Activated naive CD4-positive, alpha-beta T cell (primary cell): ENCODE measurements at places on chromosomes 7 and 10.

DNA sequence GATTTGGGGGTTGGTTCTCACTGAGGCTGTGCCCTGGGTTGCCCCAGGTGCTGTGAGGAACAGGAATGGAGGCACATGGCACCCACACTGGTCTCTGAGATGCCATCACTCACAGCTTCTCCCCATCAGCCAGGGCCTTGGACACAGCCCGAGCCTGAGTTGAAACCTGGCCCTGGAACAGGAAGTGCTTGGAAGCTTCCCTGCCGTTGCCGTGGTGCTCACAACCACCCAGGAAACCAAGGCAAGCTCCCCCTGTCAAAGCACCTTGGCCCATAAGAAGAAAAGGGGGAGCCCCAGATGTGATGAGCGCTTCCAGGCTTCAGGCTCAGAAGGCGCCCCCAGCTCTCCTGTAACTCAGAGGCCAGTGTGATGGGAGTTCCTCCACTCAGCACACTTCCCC, at the start of gene BTBD16:
Gene BTBD16, plus strand, starts transcription at position 221 of the 400 bp plus-strand sequence. CDS start 3,786 bp downstream, outside the sequence.
- DNase-seq = no peak

GRCh38 chr10:98101366-98101765, 33.1 kb upstream of the R3HCC1L start:
- no peak for DNase-seq

DNA sequence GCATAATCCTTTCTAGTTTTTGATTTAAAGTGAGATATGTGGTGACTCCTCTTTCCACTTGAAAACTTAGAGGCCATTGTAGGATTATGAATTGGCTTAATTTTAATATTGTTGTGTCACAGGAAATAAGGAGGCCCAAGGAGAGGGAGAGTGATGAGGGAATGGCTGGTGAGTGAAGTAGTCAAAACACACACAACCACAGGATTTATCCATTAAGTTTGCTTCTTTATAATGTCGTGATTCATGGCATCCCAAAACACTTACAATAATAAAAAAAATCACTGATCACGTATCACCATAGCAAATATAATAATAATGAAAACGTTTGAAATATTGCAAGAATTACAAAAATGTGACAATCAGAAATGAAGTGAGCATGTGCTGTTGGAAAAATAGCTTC, 1215.5 kb upstream of the LRRTM3 start:
- no peak for DNase-seq

- DNase-seq = no peak
These were observed 39.8 kb upstream of the SRGN start for GRCh38 chr10:69048103-69048502.

- DNase-seq = no peak
These were observed 33.7 kb downstream of the CTTNBP2 start for GRCh38 chr7:117839507-117839906.

DNA sequence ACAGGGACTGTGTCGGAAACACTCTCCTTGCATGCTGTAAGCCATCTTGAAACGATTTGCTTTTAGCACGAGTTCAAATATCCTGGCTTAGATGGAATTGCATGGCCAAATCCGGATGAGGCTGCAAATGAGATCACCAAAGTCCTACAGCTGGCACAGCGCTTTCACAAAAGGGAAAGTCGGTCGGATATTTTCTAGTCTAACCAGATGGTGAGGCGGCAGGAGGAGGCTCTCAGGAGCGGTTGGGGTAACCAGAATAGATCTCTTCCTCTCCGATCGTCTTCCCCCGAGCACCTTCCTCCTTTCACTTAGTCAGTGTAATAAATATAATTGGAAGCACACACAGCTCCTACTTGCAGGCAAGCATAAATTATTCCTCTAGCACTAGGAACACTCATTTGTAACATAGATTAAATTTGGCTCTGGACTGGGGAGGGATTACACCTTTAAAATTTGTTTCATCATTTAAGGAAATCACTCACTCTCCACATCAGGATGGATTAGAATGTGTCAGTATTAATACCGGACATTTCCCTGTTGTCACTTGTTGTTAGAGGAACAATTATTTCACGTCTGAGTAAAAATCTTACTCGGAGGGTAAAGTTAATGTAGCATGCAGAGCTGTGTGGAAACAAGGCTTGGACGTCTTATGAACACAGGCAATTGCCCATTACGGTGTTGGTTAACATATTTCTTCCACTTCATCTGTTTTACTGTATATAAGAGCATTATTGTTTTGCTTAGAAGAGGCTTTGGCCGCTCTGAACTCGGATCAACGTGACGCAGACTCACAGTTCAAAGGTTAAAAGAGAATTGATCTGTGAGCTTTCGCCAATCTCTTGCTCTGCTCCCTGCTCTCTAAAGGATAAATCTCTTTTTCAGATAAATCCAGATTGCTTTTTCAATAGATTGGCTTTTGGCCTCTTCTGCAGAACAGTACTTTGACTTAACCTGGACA, 857.9 kb downstream of the TYW1 start:
- no peak for DNase-seq

GRCh38 chr7:102063690-102064180, 222.9 kb upstream of the SH2B2 start:
- DNase-seq = no peak

GRCh38 chr10:61463035-61463909, 10.1 kb upstream of the TMEM26 start:
- no peak for DNase-seq

- no peak for DNase-seq
These were observed 447.3 kb upstream of the GHITM start for GRCh38 chr10:83691791-83692596.

GRCh38 chr10:131897297-131897899, 3.4 kb upstream of the PPP2R2D start:
- DNase-seq = no peak

DNA sequence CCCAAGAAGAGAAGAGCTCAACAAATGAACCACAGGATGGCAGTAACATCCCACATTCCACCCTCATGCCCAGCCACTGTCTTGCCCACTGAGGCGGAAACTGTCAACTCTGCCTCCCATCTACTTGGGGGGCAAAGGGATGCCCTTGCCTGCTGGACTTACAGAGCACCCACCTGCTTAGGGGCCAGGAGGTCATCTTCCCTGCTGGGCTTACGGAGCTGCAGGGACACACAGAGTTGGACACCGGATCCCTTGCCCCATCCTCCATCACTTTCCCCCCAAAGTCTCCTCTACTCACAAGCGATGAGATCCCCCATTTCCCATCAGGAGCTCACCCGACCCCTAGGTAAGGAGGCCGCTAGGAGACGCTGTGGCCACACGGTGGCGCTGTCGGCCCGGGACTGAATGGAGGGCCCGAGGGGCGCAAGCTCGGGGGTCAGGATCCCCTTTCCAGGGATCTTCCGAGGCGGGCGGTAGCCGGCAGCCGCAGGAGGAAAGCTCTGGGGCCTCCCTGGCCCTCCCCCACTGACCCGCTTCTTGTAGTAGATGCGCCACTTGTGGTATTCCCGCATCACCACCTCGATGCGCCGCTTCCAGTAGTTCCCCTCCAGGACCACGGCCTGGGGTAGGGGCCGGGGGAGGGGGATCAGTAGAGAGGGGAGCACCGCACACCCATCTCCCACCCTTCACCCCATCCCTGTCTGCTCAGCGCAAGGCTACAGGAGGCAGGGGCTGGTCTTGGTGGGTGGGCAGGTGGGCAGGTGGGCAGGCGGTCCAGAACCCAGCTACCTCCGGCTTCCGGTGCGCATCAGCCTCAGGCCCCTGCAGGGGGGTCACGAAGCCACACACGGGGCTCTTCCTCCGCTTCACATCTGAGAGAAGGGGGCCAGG, 17.3 kb downstream of the MLXIPL start:
- peak; percentile 69 for DNase-seq

DNA sequence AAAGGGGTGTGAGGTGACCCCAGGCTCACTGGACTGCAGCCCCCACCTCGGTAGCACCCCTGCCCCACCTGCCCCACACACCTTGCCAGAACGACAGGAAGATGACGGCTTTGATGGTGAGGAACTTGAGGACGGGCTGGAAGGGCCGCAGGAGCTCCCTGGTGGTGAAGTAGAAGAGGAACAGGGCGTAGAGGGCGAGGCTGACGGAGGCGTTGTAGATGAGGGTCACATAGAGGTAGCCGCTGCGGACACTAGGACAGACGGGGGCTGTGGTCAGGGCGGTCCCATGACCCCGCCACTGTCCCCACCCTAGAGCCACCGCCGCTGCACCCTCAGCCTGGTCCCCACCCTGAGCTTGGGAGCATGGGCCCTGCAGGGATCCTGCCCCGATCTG, 7.6 kb downstream of the TMEM184A start:
- no peak for DNase-seq

DNA sequence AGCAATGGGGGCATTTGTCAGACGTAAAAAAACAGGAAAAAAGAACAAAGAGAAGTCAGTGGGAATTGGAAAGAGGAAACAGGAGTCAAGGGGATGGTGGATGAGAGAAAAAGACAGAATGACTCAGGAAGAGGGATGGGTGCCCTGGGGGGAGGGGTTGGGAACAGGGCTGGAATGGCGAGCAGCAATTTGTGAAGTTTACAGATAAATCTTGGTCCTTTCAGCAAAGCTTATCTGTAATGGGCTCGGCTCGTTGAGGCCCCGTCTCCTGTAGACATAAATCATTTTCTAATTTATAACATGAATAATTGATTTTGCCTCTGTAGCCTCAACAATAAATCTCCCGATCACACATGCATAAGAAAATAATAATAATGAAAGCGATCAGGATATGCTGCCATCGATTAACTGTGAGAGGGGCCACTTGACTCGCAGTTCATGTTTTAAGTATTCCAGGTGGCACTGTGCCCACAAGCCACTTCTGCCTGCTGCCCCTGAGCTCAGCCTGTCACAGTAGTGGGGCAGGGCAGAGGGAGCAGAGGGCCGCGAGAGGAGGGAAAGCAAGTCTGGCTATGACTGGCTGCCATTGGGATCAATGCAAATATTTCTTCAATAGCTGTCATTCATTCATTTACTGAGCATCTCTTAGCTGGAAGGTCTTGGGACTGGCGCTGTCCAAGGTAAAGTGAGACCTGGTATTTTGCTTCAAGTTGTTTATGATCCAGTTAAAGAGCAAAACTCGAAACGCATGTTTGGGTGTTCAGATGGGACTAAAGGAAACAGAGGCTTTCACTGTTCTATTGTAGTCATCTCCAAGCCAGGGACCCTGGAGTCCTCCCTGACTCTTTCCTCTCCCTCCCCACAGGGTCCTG, 47.4 kb upstream of the R3HCC1L start:
- DNase-seq = no peak

- no peak for DNase-seq
These were observed 29.4 kb downstream of the PALD1 start for GRCh38 chr10:70507966-70508365.

DNA sequence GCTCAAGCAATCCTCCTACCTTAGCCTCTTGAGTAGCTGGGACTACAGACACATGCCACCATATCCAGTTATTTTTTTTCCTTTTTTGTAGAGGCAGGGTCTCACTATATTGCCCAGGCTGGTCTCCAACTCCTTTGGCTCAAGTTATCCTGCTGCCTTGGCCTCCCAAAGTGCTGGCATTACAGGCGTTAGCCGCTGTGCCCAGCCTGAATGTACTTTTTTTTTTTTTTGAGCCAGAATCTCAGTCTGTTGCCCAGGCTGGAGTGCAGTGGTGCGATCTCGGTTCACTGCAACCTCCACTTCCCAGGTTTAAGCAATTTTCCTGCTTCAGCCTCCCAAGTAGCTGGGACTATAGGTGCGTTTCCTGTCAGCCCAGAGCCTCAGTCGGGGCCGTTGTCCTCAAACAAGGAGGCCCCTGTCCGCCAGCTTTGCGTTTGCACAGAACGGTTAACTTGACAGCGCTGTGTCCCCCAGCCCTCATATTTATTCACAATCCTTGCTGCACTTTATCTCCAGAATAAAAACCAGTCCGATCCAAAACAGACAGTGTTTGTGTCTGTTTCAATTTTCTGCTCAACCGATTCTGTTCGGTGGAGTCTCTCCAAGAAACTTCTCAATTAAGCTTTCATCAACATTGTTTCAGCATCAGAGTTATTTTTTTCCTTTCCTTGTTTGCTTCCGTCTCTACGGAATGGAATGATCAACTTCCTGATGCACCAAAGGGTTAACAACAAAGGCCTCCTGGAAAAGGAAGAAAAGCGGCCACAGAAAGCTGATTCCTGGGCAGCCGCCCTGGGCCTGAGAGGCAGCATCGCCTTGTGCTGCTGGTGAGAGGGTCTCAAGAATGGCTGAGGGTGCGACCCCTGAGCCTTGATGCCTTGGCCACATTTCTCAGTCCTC, 64.5 kb downstream of the PDIA4 start:
- no peak for DNase-seq

GRCh38 chr10:10362800-10363199, 654.9 kb upstream of the CELF2 start:
- DNase-seq = no peak

DNA sequence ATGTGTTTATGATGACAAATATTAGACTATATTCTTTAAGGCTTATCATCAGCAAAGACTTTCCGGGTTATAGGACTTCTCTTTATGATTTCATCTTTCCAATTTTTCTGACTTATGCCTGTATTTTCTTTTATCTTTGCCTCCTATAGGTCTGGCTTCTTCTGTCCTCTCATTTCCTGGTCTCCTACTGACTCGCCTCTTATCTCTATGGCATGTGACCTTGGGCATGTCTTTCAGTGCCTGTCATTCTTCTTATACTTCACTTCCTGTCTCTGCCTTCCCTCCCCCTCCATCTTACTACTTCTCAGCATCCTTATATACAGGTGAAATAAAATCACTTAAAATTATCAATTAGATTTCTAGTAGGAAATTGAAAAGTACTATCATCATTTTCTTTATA, 42.2 kb downstream of the PCDH15 start:
- DNase-seq = no peak

GRCh38 chr10:17109475-17110207, 20.0 kb downstream of the CUBN start:
- no peak for DNase-seq

- no peak for DNase-seq
These were observed 71.2 kb upstream of the ARID5B start for GRCh38 chr10:61830072-61830845.
